ENCODE measurements at places on chromosomes 2 and 18. TPM values are rescaled to one million over a fixed set of nuclear protein-coding genes. Genes with fewer than 3 reads are reported as not detected.

GRCh38 chr2:99420031-99420430, 69.8 kb downstream of the REV1 start:
- no peaks in the 10 kb centered on the region for H3K4me1 ChIP-seq
- no peak overlapping the region for H3K4me3 ChIP-seq
- H3K36me3 ChIP-seq: peaks cover 19% of the 10 kb centered on the region
- no peak for DNase-seq
- H3K27ac ChIP-seq: no peak overlapping the region

GRCh38 chr2:11175293-11175795, 20.1 kb downstream of the SLC66A3 start:
- H3K27ac ChIP-seq: no peak overlapping the region
- no peaks in the 10 kb centered on the region for H3K27me3 ChIP-seq
- H3K36me3 ChIP-seq: no peaks in the 10 kb centered on the region
- no peak overlapping the region for H3K4me3 ChIP-seq

- no peak for DNase-seq
- no peaks in the 10 kb centered on the region for H3K36me3 ChIP-seq
- no peaks in the 10 kb centered on the region for H3K4me1 ChIP-seq
- H3K27me3 ChIP-seq: peaks cover 2% of the 10 kb centered on the region
- H3K27ac ChIP-seq: no peak overlapping the region
These were observed 90.7 kb downstream of the SMIM21 start for GRCh38 chr18:75336767-75337166.

- no peak overlapping the region for H3K4me3 ChIP-seq
- no peaks in the 10 kb centered on the region for H3K4me1 ChIP-seq
- peaks cover 2% of the 10 kb centered on the region for H3K36me3 ChIP-seq
- no peak overlapping the region for H3K27ac ChIP-seq
These were observed 20.7 kb downstream of the FZD5 start for GRCh38 chr2:207748993-207749392.

NXPH2 gene
- total RNA-seq: 5.4 TPM

DNA sequence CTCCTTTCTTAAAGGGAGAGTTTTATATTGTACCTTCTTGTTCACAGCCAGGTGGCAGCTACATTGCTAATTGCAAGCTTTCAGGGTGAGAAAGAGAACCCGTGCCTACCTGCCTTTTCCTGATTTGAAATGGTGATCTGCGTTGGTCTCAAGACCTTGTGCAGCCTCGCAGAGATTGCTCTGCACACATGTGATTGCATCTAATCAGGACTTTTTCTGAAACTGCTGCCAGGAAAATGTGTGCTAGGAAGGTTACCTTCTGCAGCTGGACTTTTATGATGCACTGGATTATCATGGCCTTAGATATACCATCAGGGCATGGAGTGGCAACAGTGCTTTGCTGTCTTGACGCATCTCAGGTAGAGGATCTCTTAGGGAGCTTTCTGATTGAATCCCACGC, 45.1 kb downstream of the AGAP1 start:
- no peak for DNase-seq
- no peaks in the 10 kb centered on the region for H3K27me3 ChIP-seq
- H3K4me3 ChIP-seq: no peak overlapping the region
- no peak overlapping the region for H3K27ac ChIP-seq
- peaks cover 3% of the 10 kb centered on the region for H3K4me1 ChIP-seq

DNA sequence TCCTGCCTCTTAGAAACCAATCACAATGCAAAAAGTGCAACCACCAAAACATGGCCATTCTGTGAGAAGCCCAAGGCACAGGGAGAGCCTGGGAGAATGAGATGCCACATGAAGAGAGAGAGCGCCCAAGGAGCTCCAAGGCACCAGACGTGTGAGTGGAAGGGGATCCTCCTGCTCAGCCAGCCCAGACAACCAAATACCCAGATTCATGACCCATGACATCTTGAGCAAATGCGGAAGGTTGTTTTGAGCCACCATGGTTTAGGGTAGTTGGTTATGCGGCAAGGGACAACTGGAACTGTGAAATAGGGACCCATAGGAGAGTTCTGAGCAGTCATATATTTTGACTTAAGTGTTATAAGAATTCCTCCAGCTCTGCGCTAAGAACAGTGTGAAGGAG, 7.0 kb downstream of the AFF3 start:
- DNase-seq: no peak
- peaks cover 5% of the 10 kb centered on the region for H3K27me3 ChIP-seq
- H3K27ac ChIP-seq: no peak overlapping the region
- no peaks in the 10 kb centered on the region for H3K36me3 ChIP-seq
- no peaks in the 10 kb centered on the region for H3K4me1 ChIP-seq

All from Panc1 (cell line).